Stimulated activated CD8-positive, alpha-beta memory T cell treated with anti-CD3 and anti-CD28 coated beads, Interleukin-15, amount 100 ng/mL, for 24 hours (primary cell): ENCODE measurements at places on chromosomes 7 and 10.

DNA sequence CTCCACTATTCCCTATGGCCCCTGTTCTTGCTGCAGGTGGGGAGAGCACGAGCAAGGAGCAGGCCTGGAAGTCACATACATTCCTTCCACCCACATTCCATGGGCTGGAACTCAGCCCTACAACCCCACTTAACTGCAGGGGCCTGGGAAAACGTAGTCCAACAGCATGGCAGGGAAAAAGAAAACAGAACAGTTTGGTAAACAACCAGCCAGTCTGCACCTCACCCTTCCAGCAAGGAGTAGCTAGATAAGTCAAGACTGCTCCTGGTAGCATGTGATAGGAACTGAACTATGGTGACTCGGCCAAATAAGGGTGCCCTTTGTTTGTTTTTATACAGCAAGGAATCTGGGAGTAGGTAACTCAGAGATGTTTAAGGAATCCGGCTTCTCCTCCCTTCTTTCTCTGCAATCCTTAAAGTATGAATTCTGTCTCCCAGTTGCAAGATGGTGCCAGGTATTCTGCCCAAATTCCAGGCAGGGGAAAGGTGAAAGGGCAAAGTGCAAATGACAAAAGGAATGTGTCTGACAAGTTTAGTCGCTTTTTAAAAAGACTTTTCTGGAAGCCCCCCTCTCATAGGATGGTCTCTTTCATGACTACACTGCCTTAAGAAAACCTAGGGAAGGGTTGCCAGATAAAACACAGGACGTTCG is 311.7 kb upstream of the NEBL start:
- DNase-seq, result no peak

DNA sequence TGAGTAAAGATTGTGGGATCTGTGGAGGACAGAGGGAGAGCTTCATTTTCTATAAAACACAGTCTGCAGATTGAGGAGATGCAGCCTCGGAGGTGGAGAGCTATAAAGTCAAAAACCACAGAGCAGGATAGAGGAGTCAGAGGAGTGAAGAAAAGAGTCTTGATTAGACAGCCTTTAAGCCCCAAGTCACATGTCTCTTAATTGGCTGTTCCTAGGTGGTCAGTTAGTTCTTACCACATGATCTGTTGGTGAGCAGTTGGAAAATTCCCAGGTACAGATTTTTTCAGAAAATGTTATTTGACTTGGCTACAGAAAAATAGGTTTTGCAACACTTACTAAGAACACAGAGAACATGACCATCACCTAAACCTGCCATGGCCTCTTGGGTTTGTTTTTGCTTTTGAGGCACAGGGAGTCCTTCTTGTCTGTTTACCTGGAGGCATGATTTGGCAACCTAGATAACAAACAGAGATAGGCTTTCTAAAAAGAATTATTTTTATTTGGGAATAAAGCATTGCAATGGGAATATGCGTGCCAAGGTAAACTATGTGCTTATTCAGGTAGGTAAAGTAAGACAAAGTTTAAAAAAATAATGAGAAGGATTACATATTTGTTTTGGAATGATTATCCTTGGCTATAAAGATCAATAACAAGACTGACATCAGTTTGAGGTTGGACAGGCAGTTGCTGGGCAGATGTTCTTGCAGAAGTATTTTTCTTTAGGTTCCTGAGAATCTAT is 604 bp upstream of the CYP3A43 start:
- DNase-seq, result no peak

- DNase-seq, result no peak
These were observed 75.0 kb downstream of the NKX6-2 start for GRCh38 chr10:132710746-132711612.

- no peak for DNase-seq
These were observed 28.6 kb upstream of the PPP2R2D start for GRCh38 chr10:131872011-131872826.

DNA sequence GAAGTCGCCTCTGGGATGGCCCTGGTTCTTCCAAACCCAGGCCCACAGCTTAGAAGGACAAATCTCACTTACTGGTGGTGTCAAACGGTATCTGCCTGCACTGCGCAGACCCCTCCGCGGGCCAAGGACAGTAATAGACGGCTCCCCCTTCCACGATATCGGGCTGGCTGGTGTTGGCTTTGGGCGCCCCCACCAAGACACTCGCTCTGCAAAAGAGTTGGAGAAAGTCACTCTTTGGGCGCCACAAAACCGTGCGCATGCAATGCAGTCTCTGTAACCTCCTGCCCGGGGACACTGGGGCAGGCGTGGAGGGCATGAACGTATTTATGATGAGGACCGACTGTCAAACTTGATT is 1.1 kb downstream of the ITGA8 start:
- no peak for DNase-seq

- DNase-seq, result no peak
These were observed 56.3 kb downstream of the NUDCD3 start for GRCh38 chr7:44434201-44434600.

GRCh38 chr10:352476-353235 is 217.4 kb downstream of the ZMYND11 start:
- no peak for DNase-seq

GRCh38 chr7:138565451-138566114 is 105.5 kb downstream of the TRIM24 start:
- DNase-seq, result no peak

GRCh38 chr7:23467291-23467805 is 2.9 kb downstream of the IGF2BP3 start:
- no peak for DNase-seq
